ENCODE measurements at places on chromosomes 3 and 15.

GRCh38 chr3:158727206-158728060, 4.8 kb downstream of the RARRES1 start:
- no peak for DNase-seq

GRCh38 chr15:42193383-42193782, 14.7 kb downstream of the VPS39 start:
- no peak for DNase-seq

GRCh38 chr15:78090422-78091063, 1.8 kb upstream of the SH2D7 start:
- no peak for DNase-seq

GRCh38 chr3:24545887-24546286, 51.2 kb upstream of the THRB start:
- DNase-seq, result no peak

GRCh38 chr15:38520035-38520434, 44.6 kb downstream of the RASGRP1 start:
- DNase-seq, result no peak
